Bronchial smooth muscle cell (primary cell): ENCODE measurements at places on chromosomes 2 and 18. TPM values are rescaled to one million over a fixed set of nuclear protein-coding genes. Genes with fewer than 3 reads are reported as not detected.

Gene RBMS1
- total RNA-seq = 63.5 and 78.7 TPM in 2 replicates

Gene PIEZO2
- 1.3 and 3.3 TPM in 2 replicates for total RNA-seq

Gene SCN9A
- 5.2 and 12.1 TPM in 2 replicates for total RNA-seq

Gene FAM124B
- under 0.01 and 0.16 TPM in 2 replicates for total RNA-seq

Gene METTL21A
- total RNA-seq = 4.1 and 5.7 TPM in 2 replicates

Gene TNFAIP6
- 37.2 and 86.0 TPM in 2 replicates for total RNA-seq
